ENCODE measurements at places on chromosomes 5 and 9.

DNA sequence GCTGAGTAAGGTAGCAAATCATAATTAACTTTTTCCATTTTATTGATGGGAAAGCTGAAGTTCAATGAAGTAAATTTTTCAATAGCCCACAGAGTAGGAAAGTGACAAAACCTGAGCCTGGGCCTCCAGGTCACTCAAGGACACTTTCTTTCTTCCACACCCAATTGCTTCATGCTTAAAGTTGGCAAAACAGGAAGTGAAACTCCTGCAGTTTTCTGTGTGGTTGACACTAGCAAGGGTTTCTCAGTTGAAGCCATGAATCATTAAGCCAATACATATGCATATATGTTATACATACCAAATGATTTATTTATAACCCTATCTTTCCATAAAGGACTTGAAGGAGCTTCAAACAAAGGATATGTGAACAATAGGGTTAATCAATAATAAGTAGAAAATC is 13.9 kb downstream of the TLR4 start:
- no peak overlapping the region for H3K4me3 ChIP-seq
- H3K27me3 ChIP-seq: no peaks in the 10 kb centered on the region
- peaks cover 37% of the 10 kb centered on the region for H3K4me1 ChIP-seq
- no peak for DNase-seq
- H3K27ac ChIP-seq: peak overlapping the region; percentile 85

DNA sequence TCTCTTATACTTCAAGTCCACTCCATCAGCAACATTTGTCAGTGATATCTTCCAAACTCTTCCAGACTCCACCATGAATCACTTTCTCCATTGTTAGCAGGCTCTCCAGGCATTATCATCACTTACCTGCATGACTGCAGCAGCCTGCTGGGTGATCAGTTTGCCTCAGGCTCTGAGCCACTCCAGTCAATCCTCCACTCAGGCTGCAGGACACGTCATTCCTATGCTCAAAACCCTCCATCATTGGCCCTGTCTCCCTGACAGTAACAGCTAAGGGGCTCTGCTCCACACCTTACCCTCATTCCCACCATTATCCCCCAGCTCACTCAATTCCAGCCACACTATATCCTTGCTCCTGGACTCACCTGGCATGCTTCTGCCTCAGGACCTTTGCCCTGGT is 10.7 kb downstream of the DIRAS2 start:
- no peak overlapping the region for H3K4me3 ChIP-seq
- H3K4me1 ChIP-seq: no peaks in the 10 kb centered on the region
- no peaks in the 10 kb centered on the region for H3K27me3 ChIP-seq
- no peaks in the 10 kb centered on the region for H3K36me3 ChIP-seq
- H3K27ac ChIP-seq: no peak overlapping the region

GRCh38 chr9:30943446-30944224 is 1440.8 kb upstream of the ACO1 start:
- no peaks in the 10 kb centered on the region for H3K36me3 ChIP-seq
- no peak overlapping the region for H3K27ac ChIP-seq
- H3K27me3 ChIP-seq: no peaks in the 10 kb centered on the region
- no peaks in the 10 kb centered on the region for H3K4me1 ChIP-seq
- H3K4me3 ChIP-seq: no peak overlapping the region
- no peak for DNase-seq

DNA sequence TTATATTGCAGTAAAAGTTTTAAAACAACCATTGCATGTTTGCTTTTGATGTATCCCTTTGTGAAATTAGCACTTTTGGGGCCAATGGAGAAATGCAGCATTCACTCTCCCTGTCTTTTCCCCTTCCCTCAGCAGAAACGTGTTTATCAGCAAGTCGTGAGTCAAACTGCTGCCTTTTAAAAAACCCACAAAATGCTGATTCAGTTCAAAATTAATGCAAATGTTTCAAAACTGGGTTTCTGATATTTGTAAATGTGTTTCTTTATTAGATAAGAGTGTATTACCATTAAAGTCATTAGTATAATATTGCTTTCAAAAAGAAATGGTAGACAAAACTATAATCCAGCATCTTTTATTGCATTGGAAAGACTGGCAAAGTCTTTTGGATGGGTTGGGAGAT is 47.3 kb downstream of the RAD23B start:
- no peak overlapping the region for H3K27ac ChIP-seq
- peaks cover 72% of the 10 kb centered on the region for H3K36me3 ChIP-seq
- no peaks in the 10 kb centered on the region for H3K27me3 ChIP-seq
- H3K4me3 ChIP-seq: no peak overlapping the region
- DNase-seq: no peak

DNA sequence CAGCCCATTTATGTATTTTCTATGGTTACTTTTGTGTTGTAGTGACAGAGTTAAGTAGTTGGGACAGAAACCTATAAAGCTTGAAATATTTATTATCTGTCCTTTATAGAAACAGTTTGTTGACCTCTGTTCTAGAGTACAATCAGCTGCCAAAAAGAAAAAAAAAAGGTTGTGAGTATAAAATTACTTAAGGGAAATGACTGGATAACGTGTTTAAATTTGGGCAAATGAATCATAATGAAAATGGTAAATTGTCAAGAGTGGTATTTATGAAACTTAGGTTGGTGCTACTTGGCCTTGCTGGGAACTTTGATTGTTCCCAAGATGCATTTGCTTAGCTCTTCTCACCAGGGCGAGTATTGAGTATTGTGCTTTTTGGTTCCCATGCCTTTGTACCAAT is 70.2 kb upstream of the IL6ST start:
- no peaks in the 10 kb centered on the region for H3K27me3 ChIP-seq
- DNase-seq: no peak
- no peaks in the 10 kb centered on the region for H3K36me3 ChIP-seq

GRCh38 chr5:137689306-137689705 is 46.6 kb downstream of the KLHL3 start:
- H3K27ac ChIP-seq: no peak overlapping the region
- H3K4me3 ChIP-seq: no peak overlapping the region
- H3K4me1 ChIP-seq: no peaks in the 10 kb centered on the region
- DNase-seq: no peak
- no peaks in the 10 kb centered on the region for H3K36me3 ChIP-seq
- H3K27me3 ChIP-seq: no peaks in the 10 kb centered on the region

DNA sequence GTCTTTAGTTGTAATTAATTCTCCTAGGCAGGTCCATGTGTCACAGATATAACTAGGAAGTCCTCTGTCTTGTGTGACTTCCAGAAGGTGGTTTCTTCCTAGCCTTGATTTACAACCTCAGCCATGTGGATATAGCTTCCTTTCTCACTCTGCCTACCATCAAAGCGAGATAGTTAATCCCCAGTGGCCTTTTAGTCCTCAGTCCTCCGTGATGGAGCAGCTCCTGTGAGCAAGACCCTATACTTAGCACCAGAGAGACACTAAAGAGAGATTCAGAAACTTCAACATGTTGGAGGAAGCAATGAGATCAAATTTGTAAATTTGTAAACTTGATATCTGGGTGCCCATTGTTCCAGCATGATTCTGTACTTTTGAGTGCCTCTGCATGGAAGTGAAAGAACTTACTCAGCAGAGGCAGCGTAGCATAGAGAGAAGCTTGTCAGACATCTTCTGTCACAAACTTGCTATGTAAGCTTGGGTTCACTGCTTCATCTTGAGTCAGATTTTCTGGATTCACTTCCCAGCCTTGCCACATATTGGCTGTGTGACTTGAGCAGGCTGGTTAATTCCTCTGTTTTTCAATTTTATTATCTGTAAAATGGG is 170.2 kb upstream of the NR3C1 start:
- H3K36me3 ChIP-seq: no peaks in the 10 kb centered on the region
- DNase-seq: no peak
- H3K4me1 ChIP-seq: peaks cover 31% of the 10 kb centered on the region
- no peaks in the 10 kb centered on the region for H3K27me3 ChIP-seq

All from osteoblast (primary cell).